ENCODE measurements at places on chromosomes 11 and 22.

- no peak for DNase-seq
These were observed 18.1 kb downstream of the MADD start for GRCh38 chr11:47288066-47288465.

DNA sequence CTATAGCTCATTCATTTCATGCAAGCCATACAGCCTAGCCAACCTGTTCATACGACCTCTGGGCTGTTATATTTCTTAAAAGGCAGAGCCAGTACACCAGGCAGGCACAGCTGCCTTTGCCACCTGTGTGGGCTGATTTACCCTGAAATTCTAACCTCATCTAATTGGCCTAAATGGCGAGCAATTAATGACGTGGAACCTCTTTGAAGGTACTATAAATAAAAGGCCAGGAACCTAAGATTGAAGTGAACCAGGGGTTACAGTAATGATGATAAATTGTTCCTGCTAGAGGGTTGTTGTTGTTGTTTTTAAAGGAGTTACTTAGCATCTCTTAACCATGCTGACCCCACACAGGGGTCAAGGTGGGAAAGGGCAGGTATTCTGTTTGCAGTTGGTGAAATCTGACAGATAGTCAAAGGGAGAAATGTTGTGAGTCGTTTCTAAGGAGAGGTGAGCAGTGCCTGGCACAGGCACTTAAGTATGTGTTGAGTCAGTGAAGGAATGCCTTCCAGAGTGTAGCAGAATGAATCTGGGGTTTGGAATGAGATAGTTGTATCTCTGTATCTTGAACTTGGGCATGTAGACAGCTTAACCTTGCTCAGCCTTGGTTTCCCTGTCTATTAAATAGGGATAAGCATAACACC is 213.5 kb upstream of the NAV2 start:
- DNase-seq = no peak

DNA sequence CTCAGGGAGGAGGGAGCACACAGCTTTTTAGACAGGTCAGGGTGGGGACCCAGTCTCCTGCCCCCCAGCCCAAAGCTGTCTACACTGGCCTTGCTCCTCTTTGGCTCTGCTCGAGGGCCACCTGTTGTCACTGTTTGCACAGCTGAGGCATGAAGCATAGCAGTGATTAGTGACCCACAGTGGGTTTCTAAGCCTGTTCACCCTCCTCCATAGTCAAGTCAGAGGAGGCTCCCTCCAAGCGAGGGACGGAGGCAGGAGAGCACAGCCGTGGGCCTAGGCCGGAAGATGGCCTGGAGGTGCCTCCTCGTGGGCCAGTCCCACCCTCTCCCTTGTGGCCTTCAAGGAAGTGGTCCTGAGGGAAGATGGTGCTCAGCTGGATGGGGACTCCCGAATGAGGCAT is 241.1 kb downstream of the GRIK4 start:
- no peak for DNase-seq

DNA sequence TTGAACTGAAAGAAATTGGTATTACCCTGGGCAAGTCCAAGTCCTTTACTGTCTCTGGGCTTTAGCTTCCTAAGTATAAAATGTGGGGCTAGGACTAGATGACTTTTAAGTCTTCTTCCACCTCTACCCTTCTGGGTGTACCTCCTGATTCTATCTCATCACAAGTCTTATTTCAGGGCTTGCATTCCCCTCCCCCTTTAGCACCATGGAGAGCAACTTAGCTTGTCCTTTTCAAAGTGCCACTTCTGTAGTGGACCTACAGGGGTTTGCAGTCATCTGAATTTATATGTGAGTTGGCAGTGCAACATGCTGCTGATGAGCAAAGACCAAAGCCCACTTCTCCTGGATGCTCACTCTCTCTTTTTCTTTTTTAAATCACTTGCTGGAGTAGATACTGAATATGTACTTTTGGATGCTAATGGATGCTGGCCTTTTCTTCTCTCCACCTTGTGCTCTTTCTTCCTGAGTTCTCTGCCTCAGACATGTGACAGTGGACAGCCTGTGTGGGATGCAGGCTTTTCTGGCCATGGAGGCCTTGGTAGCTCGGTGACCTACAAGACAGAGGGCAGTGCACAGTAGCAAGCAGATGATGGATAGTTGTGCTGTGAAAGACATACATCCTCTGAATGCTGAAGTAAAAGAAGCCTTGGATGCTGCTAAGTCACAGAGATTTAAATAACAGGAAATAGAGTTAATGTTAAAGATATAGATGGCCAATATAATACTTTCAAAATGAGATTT is 185.0 kb downstream of the NELL1 start:
- no peak for DNase-seq

- no peak for DNase-seq
These were observed 131.3 kb downstream of the KCNC1 start for GRCh38 chr11:17865765-17866428.
